ENCODE measurements at places on chromosomes 12 and 14.

DNA sequence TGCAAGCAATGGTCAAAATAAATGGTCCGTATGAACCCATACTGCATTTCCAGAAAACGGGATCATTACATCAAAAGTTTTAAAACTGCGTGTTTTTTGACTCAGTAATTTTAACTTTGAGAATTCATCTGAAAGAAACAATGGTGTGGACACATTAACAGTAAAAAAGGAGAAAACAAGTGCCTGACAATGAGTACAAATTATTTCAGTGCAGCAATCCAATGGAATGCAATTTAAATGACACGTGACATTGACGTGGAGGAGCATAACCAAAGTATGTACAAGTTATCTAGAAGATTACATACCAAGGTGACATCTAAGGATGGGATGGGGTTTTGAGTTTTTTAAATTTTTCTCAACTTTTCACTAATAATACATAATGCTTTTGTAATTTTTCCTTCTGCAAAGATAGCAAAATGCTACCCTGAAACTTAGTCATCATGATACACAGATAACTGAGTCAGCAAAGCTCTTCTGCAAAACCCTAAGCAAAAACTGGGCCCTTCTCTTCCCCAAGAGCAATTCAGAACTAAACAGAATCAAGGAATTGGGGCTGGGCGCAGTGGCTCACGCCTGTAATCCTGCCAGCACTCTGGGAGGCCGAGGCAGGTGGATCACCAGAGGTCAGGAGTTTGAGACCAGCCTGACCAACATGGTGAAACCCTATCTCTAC lies 20.4 kb downstream of the HNRNPC start:
- DNase-seq: no peak

GRCh38 chr12:12510141-12510540 lies 52.5 kb downstream of the DUSP16 start:
- DNase-seq: no peak

DNA sequence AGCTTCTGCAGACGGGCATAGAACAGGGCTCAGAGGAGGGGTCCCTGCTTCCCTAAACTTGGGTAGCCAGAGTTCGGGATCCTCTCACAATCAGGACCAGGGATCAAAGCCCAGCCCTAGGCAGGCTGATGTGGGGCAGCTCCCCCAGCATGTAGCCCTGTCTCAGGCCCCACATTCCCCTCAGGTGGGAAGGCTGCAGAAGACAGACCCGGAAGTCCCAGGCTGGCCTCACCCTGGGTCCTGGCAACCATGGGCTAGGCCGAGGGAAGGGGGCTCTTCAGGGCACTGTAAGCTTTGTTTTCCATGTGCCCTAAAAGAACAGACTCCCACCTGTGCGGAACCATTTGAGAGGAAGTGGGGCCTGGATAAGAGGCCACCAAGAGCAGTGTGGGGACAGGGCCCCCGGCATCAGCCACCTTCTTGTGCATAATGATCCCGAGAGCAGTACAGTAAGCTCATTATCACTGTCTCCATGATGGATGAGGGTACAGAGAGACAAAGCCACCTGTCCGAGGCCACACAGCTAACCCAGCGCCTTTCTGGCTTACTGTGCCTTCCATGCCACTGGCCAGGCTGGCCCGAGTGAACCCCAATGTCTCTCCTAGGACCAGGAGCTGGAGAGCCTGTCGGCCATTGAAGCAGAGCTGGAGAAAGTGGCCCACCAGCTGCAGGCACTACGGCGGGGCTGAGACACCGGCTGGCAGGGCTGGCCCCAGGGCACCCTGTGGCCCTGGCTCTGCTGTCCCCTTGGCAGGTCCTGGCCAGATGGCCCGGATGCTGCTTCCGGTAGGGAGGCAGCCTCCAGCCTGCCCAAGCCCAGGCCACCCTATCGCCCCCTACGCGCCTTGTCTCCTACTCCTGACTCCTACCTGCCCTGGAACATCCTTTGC lies 11.5 kb downstream of the CHGA start:
- no peak for DNase-seq

- DNase-seq: no peak
Measured at GRCh38 chr12:84732828-84733340, 179.7 kb downstream of the SLC6A15 start.

DNA sequence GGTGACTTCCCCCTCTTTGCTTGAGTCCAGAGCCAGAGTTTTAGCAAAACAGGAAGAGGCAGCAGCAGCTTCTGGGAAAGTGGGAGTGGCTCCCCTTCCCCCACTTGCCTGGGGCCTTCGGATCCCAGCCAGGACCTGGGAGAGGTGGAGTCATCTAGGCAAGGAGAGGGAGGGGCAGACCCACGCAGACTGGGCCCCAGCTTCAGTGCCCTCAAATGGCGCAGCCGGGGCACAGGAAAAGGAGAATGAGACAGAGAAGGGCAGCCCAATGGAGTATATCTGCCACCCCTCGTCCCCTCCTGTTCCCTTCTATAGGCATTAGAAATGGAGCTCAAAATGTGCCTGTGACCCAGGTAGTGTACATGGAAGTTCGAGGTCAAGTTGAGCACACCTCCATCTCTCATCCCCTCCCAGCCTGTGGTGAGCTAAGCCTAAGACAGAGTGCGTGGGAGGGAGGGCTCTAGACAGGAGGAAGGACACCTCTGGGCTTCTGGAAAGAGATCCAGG lies 9.3 kb upstream of the HDAC7 start:
- peak; percentile 81 for DNase-seq

DNA sequence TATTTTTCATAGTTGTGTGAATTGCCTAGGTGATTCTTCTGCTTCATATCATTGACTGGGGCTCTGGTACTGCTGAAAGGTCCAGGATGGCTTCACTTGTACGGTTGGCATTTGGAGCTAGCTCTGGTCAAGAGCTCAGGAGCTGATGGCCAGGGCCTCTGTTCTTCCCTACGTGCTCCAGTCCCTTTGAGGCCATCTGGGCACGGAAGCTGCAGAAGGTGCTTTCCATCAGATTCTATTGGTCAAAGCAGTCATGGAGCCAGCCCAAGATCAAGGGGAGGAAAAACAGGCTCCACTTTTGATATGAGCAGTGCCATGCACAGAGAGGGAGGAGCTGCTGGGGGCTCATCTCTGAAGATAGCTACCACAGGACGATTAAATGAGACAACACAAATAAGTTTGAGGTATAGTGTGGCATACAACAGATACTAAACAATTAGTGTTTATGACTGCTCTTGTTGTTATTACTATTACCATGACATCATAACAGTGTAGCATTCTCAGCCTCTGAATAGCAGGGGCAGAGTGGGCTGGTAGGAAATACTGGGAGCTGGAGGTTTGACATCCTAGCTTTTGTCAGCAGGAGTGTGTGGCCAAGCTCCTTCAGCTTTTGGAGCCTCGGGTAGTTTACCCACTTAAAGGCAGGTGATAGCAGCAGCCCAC lies 10.4 kb downstream of the KRT83 start:
- no peak for DNase-seq

DNA sequence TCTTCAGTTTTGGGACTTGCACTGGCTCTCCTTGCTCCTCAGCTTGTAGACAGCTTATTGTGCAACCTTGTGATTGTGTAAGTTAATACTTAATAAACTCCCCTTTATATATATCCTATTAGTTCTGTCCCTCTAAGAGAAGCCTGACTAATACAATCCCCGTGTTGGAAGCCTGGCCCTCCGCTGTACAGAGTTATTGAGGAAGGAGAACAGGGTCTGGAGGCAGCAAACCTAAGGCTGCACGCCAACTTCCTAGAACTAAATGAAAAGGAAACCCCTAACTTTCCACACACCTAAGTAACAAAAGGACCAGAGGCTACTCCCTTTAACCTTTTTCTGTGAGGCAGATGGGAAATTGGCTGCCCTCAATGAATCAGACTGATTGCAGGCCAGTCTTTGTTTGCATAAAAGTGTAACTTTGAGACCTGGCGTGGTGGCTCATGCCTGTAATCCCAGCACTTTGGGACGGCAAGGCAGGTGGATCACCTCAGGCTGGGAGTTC lies 42.6 kb upstream of the LIMA1 start:
- DNase-seq: no peak

DNA sequence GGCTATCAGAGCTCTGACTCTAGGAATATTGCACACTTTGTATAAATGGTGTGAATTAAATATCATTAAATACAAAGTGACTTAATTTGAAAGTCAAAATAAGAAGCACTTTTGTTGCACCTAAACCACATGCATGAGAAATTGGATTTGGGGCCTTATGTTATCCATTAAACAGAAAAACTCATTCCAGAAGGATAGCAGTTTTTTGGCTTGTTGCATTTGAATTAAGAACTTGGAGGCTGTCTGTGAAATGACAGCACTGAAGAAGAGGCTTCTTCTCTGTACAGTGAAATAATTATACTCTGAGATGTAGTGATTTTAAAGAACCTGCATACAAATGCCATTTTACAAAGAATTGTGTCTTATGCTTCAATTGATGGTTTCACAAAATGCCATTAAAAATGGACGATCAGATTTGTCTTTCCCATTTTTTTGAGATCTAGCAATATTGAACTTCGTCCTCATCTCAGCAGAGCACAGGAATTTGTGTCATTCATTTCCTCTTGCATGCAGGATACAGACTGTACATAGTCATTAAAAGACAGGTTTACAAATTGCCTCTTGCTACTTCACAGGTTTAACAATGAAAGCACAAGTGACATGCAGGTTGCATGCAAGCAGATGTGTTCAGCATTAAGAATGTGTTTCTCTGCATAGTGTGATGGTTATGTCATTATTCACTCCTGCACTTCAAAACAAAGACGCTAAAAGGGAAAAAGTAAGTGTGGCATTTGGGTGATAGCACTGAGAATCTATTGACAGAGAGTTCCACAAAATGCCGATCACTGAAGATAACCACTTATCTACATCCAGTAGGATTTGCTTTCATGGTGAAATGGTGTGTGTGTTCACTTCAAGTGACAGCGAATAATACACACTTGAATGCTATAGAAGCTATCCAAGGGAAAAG lies 35.9 kb upstream of the PYGL start:
- no peak for DNase-seq

DNA sequence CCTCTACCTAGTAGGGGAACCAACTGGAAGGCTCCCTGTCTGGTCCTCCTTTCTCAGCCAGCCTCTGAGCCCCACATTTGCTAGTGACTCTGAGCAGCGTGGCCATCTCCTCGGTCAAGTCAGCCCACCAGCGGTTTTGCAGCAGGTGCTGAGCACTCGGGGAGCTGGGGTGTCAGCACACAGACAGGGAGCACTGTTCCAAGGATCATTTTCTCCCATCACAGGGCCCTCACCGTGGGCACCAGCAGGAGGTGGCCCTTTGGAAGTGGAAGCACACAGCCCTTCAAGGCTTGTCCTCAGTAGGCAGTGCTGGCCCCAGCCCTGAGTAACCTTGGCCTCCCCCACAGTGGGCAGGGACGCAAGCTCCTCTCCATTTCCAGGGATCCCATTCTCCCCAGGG lies 24.1 kb upstream of the EML1 start:
- no peak for DNase-seq

DNA sequence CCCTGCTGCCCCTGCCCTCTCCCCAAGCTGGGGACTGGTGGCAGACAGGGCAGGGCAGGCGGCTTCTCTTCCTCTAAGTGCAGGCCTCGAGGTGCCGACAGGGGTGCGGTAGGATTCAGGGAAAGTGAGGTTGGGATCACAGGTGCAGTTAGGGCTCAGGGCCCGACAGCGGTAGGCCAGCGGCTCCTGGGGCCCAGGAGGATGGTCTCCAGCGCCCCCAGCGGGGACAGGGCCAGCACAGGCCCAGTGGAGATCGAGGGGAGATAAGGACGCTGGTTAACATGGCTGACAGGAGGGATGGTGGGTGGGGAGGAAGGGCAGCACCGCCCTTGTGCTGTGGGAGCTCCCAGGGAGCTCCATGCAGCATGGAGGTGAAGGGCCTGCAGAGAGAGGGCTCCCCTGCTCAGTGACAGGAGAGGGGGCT lies 935 bp upstream of the CRIP1 start:
- peak; percentile 91 for DNase-seq

GRCh38 chr12:19169222-19169621 lies 39.7 kb downstream of the PLEKHA5 start:
- DNase-seq: no peak

DNA sequence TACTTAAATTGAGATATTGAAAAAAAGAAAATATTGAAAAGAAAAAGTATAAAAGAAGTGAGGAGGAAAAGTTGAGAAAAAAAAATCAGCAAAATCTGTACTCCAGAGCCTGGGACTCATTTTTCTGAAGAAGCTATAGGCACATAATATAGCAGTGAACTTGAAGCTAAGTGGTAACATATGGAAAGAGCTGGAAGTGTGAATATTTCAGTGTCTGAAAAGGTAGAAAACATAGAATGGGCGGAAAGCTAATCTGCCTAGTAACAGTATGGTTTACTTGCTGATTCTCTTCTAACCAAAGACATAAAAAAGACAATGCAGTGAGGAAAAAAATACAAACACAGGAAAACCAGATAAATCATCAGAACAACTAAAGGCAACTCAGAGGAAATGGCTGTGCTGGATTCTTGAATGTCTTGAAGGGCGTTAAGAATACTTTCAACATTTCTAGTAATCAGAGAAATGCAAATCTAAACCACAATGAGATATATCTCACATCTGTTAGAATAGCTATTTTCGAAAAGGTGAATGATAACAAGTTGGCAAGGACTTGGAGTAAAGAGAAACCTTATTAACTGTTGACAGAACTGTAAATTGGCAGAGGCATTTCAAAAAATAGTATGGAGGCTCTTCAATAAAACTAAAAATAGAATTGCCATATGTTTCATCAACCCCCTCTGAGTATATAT lies 784.6 kb downstream of the LRFN5 start:
- no peak for DNase-seq

DNA sequence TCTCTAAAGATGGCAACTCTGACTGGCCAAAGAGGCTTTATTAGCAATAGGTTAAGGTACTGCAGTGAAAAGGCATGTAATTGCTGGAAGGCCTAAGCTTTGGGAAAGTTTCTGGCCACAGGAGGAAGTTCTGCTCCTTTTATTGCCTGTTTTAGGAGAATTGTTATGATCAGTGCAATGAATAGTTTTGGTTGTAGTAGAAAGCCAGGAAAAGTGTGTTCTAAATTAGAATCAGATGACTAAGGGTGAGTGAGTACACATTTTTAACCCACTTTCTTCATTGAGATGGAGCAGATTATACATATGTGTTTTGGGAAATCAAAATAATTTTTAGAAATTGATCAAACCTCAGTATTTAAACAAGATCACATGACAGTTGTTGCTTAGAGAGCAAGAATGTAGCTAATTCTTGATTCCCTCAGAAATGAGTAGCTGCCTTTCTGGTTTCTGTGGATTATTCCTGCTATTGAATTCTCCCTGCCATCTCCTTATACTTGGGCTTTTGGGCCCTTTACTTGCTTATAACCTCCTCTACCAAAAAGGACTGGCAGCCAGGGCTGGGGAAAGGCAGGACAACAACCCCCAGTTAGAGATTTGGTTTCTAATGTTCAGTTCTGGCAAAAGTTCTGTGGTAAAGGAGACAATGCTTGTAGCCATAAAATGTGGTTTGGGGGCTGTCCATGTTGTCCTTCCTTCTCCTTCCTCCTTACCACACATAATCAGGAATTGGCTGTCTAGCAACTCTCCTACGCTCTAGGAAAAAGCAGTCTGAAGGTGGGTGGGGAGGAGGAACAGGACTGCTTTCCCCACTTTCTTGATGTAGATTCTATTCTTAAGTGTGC lies 217.1 kb downstream of the SLC38A4 start:
- peak; percentile 2 for DNase-seq
